ENCODE measurements at places on chromosomes 12 and 14.

DNA sequence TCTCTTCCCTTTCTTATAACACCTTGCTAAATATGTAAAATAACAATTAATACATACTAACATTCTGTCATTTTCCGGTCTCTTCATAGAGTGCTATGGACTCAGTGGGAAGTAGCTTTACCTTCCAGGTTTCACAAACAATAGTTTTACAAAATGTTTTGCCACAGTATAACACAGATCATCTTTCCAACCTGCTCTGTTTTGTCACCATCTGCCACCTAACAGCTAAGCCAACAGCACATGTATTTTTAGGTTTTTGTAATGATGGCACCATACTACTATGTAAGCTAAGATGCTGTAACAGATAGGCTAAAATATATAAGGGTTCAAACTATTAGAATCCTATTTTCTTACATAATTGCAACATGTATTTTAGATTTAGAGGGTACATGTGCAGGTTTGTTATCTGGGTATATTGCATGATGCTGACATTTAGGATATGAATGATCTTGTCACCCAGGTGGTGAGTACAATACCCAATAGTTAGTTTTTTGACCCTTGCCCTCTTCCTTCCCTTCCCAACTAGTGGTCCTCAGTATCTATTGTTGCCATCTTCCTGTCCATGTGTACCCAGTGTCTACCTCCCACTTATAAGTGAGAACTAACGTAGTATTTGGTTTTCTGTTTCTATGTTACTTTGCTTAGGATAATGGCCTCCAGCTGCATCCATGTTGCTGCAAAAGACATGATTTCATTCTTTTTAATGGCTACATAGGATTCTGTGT is 8.7 kb downstream of the RHOJ start:
- no peak for DNase-seq

DNA sequence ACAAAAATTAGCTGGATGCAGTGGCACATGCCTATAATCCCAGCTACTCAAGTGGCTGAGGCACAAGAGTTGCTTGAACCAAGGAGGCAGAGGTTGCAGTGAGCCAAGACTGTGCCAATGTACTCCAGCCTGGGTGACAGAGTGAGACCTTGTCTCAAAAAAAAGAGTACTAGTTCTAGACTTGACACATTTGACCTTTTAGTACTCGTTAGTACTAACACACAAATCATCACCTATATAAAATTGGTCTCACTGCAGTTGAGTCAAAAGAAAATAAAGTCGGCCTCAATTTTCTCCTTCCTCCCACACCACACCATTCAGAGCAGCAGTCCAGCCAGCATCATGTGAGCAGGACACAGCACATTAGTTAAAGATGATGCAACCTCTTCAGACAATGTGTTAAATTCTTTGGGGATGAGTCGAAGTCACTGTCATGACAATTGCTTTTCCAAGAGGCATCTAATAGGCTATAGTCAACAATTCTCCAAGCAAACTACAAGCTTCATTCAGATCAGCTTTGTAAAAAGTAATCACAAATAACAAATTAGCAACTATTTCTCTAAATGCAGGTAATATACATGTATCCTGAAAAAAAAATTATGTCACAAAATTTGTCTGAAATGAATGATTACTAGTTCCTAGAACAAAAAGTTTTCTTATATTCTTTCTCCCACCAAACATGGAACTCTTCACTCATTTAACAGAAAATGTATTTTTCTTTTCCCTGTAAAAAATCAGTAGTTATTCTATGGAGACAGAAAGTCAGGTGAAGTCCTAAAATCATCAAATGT is 55.6 kb downstream of the CLIP1 start:
- DNase-seq, result no peak

DNA sequence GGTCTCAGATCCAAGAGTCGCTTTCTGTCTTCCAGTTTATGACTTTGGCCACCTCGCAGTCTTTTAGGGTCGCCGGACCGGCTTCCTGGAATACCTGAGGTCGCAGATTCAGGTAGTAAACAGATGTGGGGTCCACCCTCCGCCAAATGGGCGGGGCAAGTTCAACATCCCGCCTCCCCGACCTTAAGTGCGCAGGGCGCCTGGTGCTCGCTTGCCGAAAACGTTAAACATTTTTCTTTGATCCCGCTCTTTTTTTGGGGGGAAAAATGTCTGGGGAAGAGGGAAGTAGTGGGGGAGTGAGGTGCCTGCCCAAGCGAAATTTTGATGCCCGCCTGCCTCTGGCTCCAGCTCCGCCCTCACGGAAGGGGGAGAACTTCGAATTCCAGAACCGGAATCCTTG is 73.9 kb upstream of the TBX5 start:
- DNase-seq, result peak; percentile 53

DNA sequence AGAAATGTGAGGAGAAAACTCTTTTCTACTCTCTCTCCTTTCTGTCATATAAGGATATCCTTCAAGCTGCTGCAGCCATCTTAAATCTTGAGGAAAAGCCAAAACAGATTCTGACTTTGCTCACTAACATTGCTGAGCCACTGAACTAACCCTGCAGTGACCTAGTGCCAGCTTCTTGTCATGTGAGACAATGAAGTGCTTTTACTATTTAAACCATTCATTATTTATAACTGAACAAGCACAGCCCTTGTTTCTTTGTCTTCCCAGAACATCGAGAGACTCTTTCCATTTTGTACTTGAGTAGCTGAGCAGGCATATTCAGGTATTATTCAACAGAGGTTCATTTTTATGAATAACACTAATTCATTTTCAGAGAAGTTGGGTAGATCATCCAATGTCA is 455.0 kb upstream of the TMPO start:
- no peak for DNase-seq

- DNase-seq, result no peak
These were observed 314.8 kb upstream of the SFSWAP start for GRCh38 chr12:131395971-131396573.

DNA sequence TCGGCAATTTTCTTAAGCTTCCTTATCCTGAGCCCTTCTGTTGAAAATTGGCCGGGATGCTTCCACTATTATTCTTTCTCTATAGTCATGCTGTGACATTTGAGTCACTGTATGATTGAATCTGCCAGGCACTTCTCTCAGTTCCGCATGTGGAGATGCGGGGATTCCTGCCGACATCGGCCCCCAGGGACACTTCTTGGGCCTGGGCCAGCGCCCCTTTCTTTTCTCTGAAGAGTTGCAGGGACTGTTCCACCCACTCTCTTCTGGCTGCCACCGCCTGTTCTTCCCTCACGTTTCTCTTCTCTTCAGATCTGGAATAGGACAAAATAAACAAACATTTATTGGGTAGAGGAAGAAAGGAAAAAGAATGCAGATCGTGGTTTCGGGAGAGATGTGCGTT is 310.1 kb downstream of the ETNK1 start:
- DNase-seq, result no peak

Measured in neural progenitor cell (in vitro differentiated cells).